ENCODE measurements at places on chromosomes 16 and 17.

- no peak for DNase-seq
Observed at GRCh38 chr16:51553314-51553713, 402.2 kb upstream of the SALL1 start.

DNA sequence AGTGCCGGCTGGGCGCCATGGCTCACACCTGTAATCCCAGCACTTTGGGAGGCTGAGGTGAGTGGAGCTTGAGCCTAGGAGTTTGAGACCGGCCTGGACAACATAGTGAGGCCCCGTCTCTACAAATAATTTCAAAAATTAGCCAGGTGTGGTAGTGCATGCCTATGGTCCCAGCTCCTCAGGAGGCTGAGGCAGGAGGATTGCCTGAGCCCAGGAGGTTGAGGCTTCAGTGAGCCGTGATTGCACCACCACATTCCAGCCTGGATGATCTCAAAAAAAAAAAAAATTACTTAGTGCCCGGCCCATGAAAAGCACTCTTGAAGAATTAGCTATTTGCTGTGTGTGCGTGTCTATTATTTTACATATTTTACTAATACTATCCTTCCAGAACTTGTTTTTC, 9.6 kb downstream of the GPRC5C start:
- no peak for DNase-seq

GRCh38 chr17:9684955-9685621, 39.8 kb downstream of the USP43 start:
- no peak for DNase-seq

DNA sequence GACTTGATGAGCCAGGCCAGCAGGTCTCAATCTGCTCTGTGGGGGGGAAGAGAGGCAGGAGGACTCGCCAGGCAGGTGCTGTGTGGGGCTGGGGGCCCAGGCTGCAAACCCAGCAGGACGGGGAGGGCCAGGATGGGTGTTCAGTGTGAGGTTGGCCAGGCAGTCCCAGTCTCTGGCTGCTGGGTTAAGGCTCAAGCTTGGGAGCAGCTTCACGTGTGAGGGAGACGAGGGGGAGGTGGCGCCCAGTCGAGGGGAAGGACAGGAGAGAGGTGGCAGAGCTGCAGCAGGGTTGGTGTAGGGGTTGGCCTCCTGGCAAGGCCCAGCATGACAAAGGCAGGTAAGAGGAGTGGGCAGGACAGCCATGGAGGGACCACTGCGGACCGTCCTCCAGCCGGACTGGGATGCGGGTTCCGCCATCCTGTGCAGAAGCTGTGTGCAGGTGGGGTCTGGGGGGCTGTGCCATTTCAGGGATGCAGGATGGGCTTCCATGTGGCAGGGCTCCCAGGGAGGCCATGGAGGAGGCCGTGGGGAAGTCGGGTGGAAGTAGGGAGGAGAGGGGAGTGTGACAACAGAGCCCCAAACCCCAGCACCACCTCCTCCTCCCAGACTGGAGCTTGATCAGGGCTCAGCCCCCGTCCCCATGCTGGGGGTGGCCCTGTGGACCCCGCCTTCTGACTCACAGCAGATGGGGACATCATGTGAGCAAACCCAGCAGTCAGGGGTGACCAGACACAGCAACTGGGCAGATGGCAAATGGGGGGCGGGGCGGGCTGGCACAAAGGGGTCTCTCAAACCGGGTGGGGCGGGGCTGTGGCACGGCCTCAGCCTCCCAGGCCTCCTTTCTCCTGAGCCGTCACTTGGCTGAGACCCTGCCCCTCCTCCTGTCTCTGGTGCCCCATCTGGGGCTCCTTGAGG, 2.8 kb downstream of the ADGRG1 start:
- no peak for DNase-seq

DNA sequence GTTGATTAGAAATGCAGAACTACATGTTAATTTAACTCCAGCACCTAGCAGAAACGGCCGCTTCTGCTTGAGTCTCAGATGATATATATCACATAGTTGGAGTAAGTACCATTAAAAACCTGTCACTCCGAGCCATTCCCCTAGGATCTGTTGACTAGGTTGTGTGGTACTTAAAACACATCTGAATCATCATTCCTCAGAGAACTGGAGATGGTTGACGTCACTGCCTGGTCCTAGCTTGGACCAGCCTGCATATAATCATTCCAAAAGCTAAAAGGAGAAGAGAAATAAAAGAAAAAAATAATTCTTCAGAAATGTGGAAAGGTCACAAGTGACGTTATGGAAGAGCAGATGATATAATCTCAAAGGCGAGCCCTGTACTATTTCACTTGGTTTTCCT, 31.3 kb upstream of the RASL10B start:
- DNase-seq = no peak

DNA sequence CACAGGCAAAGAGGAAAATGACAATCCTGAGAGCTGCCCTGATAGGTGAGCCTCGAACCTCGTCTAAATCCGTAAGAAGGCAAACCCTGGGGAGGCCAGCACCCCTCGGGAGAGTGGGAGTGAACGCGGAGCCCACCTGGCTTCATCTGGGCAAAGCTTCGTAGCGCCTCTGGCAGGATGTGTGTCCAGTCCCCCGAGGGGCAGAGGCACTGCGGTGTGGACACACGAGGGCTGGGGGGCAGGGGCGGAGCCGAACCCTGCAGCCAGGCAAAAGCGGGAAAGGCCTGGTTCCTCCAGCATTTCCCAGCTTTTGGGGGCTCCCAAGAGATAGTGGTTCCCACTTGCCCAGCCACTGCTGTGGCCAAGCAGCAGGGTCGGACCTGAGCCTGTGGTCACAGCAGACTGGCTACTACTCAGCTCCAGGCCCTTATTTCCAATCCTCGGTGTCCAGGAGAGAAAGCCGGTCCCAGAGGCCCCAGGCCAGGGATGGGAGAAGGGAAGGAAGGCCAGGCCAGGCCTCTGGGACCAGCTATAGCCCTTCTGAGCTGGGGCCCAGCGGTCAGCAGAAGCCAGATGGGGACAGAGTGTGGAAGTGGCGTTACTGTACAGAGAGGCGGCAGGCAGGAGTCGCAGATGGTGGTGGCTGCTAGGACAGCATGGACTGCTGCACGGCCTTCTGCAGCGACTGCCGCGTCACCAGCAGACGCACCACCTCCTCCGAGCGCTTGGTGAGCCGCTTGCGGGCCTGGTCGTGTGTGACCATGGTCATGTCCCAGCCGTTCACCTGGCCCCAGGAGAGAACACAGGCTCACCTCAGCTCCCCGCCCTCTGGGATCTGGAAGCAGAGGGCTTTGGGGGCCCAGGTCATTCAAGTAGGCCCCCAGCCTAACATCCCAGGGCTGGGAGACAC, 5.0 kb downstream of the TAX1BP3 start:
- no peak for DNase-seq

DNA sequence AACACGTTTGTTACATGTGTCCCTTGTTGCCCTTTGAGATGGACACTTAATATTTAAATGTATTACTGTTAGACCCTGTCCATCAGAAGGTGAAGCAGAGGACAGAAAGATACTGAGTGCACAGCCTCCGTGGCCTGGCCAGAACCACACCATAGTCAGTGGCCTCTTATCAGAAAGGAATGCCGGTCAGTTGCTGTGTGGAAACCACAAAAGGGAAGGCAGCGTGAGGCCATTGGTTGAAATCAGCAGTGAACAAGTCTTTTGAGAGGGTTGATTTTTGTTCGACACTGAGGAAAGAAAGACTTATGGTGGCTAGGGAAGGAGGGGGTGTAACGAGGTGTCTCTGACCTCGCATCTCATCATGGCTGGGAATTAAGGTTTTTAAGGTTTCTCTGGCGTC, 85.4 kb upstream of the CLEC18A start:
- DNase-seq = no peak

- no peak for DNase-seq
Observed at GRCh38 chr17:9859781-9860180, 34.1 kb downstream of the GLP2R start.

DNA sequence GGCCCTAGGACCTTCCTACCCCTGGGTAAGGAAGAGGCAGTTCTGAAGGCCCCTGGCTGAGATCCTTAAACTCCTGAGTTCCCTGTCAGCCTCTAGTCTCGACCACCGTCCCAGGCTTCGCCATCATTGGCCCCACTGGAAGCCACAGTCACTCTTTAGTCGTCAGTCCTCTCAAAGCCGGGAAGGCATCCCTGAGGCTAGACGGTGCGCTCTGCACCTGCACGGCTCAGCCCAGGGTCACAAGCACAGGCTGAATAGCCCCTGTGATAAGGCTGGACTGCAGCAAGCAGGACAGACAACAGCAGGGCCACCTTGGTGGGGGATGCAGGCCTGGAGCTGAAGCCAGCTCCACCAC, 3.3 kb upstream of the HEXIM1 start:
- no peak for DNase-seq

DNA sequence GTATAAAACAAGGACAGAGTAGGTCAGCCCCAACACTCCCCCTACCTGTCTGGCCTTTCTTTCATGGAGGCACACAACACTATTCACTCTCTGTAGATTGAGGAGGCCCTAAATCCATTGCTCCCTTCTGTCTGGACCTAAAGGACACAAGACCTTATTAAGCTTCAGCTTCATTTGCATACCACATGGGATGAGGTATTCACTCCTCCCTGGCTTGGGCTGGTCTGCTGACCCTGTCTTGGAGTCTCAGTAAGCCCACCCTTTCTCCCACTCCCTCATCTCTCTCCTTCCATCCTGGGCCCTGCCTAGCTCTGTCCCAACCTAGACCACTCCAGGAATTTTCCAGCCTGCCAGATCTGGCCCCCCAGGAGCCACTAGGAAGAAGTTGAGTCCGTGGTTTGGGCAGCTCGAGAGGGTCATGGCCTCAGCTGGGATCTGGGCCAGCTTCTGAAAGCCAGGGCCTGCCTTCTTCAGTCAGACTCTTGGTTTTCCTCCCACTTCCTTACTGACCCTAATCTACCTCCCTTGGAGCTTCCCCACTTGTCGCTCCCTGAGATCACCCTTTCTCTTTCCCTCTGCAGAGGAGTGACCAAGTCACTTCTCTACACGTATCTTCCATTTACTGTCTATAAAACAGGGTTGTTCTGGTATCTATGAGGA, 6.5 kb upstream of the LLGL1 start:
- no peak for DNase-seq

DNA sequence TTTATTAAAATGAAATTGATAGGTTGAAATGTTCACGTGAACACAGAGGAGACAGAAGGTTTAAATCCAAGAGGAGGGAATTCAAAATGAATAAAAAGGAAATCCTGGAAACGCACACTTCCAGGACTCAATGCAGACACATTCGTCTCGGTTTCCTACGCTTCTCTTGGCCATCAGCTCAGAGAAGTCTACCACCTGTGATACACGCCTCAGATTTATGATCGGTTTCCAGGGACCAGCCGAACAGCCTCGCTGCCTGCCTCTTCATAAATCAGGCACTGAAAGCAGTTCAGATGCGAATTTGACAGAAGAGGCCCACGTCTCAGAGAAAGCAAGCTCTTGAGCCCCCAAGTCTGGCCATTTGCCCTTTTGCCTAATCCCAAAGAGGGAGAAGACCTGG, 125.5 kb upstream of the IRX3 start:
- no peak for DNase-seq

DNA sequence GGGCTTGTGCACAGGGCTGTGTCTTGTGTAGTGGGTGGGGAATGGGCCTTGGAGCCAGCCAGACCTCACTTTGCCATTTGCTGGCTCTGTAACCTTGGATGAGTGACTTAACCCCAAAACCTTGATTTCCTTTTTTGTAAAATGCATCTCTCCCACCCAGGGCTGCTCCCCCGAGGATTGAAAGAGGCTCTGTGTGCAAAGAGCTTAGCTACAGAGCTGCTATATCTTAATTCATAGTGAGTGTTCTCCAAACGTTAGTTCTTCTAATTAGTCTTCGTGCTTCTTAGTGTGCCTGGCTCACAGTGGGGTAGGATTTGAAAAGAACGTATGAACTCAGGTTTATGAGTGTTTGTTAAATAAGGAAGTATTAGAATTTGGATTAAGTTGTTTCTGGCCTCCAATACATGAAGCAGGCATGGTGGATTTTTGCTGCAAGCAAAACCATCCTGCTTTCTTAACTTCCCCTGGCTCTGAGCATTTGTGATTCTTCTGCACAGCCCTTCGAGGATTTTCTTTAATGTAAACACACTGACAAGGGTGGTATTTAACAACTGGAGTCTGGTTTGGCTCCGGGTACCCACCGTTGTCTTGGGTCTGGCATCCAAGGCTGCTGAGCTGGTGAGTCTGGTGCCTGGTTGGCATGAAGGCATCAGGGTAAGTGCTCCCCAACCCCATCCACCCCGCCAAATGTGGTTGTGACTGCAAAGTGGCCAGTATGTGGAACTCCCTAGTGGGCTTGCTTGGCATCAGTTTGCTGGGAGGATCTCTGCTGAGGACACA, 29.7 kb downstream of the KSR1 start:
- no peak for DNase-seq

DNA sequence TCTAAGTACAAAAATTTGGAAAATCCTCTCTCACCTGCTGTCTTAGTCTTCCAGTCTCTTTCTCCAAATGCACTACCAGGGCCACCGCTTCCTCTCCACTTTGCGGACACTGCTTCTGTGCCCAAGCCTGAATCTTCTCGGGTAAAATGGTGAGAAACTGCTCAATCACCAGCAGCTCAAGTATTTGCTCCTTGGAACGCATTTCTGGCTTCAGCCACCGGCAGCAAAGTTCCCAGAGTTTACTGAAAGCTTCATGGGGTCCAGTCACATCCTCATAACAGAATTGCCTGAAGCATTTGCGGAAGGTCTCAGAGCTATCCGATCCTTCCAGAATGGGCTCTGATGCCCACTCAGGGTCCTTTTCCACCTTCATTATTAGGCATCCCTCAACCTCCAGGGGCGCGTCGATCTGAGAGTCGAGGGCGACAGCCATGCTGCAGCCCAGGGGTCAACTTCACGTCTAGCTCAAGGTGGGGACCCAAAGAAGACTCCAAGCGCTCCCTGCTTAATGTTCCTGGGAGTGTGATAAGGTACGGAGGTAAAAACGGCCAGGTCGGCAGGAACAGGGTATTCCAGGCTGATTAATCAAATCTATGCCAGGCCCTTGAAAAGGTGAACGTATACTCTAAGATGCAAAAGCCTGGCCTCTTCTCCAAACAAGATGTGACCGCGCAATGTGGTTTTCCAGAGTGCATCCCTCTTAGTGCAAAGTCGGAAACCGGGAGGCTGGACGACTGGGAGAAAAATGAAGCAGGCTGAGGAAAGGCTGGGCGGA, 763 bp downstream of the ZKSCAN2 start:
- no peak for DNase-seq

DNA sequence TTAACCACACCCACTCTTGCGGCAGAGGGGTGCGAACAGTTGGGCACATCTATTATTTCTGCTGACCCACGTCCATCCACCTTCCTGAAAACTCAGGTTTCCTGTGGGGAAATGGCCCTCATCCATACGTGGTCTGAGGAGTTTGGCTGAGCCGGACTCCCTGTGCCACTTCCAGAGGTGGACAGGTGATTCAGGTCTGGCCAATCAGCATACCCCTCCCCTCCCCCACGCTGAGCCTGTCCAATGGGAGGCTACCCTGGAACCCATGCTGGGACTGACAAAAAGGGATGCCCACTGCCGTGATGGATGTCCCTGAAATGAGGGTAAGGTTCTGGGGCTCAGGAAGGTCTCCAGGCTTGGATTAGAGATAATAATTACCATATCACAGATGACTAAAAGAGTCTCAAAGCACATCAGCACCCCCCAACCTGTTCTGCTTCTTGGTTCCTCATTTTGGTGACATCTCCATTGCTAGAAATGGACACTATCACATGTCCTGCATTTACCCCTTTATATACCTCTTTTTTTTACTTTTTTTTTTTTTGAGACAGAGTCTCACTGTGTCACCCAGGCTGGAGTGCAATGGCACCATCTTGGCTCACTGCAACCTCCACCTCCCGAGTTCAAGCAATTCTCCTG, 5.3 kb upstream of the MAPK7 start:
- DNase-seq = no peak
